ENCODE measurements at places on chromosomes 4 and X. TPM values are rescaled to one million over a fixed set of nuclear protein-coding genes. Genes with fewer than 3 reads are reported as not detected.

Gene CFI
- 47.0 TPM for total RNA-seq

Gene CORIN
- total RNA-seq: 0.33 TPM

Gene RASL11B
- total RNA-seq: not detected

Gene PAGE5
- not detected for total RNA-seq

Gene STATH
- total RNA-seq: not detected

Gene EVC
- 19.3 TPM for total RNA-seq

Gene OTUD6A
- total RNA-seq: not detected

Gene PDZD4
- total RNA-seq: 0.33 TPM

Gene IL21
- not detected for total RNA-seq

Gene CCDC110
- 0.19 TPM for total RNA-seq

Gene USP27X
- 3.9 TPM for total RNA-seq

Gene PDE6B
- total RNA-seq: 1.5 TPM
